ENCODE measurements at places on chromosomes 16 and 17.
A peak's percentile ranks its signal among the peaks of the same experiment; 100 is the strongest.

- peak; percentile 68 for DNase-seq
These were observed 740 bp upstream of the ATP6V0D1 start for GRCh38 chr16:67481561-67482232.

GRCh38 chr16:58644765-58645487 lies 15.3 kb upstream of the CNOT1 start:
- no peak for DNase-seq

DNA sequence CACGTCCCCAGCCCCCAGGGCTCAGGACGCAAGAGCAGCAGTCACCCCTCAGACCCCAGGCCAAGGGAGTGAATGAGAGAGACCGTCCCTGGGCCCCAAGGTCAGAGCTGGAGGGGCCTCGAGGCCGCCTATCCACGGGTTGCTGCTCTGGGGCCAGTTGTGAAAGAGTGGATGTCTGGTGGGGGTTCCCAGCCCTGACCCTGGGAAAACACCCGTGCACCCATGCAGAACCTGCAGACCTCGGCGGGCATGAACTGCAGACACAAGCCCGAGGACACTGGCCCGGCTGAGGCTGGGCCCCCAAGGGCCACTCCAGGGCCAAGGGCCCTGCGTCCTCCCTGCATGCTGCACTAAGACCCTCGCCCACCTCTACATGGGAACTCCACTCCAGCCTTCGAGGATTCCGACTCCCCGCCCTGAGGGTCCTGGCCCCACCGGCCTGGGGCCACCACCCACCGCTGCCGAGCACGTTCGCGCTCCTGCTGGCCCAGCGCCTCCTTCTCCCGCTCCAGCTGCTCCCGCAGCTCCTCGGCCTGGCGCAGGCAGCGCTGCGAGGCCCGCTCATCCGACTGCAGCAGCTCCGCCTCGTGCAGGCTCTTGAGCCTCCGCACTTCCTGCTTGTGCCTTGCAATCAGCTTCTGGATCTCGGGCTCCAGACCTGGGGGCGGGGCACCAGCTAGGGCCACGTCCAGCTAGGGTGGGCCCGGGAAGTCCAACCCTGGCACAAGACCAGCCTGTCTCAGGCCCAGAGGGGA lies 27.6 kb upstream of the AATK start:
- no peak for DNase-seq

GRCh38 chr17:55314784-55315491 lies 50.2 kb downstream of the HLF start:
- no peak for DNase-seq

GRCh38 chr16:54077050-54077821 lies 209.4 kb downstream of the IRX3 start:
- no peak for DNase-seq

- no peak for DNase-seq
These were observed 2.6 kb downstream of the WSB1 start for GRCh38 chr17:27296428-27296979.

DNA sequence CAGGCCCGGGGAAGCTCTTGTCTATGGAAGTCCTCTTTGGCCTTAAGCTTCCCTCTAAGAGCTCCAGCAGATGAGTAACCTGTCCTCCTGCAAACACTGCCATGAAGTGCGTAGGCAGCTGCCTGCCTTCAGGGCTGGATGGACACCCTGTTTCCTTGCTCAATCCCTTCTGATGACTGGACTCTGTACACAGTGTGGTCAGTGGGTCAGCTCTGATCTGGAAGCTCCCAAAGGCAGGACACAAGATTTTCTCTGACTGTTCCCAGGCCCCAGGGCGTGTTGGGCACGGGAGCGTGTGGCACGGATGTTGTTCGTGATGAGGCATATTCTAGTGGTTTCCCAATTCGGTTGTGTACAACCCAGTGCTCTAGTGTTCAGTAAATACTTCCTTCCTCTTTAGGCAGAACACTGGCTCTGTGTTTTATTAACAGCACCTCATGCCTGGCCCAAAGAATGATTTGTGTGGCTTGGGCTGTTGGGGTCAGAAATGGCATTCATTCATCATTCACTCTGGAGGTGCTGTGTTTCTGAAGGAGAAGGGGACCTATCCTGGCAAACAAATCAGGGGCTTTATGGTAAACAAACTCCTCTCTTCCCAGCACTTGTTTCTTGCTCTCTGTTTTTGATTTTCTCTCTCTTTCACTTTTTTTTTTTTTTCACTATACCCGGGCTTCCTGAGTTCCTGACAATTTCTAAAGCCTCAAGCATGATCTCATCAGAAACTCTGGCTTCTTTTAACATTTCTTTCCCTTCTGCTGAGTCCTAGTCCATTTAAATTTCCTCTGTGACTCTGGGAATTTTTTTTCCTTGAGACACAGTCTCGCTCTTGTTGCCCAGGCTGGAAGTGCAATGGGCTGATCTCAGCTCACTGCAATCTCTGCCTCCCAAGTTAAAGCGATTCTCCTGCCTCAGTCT lies 12.0 kb upstream of the RNF157 start:
- DNase-seq = no peak

GRCh38 chr17:48556576-48557401 lies 11.9 kb upstream of the HOXB2 start:
- no peak for DNase-seq

DNA sequence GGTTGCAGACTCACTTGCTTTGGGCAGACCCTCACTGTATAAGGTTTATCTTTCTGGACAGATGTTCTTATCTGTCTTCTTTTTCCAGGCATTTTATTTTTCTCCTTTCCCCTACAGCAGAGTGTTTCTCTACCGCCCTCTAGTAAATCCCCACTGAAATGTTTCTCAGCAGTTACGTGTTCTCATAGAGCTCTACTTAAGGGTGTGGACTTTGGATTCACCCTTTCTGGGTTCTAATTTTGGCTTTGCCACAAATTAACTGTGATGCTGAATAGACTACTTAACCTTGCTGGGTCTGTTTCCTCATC lies 2.0 kb downstream of the ADAT1 start:
- peak; percentile 93 for DNase-seq
